ENCODE measurements at places on chromosomes 5 and 9.

- DNase-seq, result no peak
These were observed 5.0 kb downstream of the SERINC5 start for GRCh38 chr5:80250801-80251200.

DNA sequence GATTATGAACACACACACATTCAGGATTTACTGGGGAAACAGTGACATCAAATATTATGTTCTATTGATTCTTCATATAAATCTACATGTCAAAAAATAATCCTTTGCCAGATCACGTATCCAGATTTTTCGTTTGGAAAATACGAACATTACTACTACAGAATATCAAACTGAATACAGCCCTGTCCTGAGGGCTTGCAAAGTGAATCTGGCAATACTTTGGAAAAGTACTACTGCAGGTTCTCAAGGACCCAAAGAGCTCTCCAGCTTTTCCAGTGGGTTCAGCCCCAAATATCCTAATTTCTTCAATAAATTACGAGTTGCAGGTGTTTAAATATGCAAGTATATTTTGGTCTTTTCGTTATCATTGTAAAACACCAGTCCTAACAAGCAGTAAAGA lies 411 bp upstream of the NDUFS4 start:
- no peak for DNase-seq

DNA sequence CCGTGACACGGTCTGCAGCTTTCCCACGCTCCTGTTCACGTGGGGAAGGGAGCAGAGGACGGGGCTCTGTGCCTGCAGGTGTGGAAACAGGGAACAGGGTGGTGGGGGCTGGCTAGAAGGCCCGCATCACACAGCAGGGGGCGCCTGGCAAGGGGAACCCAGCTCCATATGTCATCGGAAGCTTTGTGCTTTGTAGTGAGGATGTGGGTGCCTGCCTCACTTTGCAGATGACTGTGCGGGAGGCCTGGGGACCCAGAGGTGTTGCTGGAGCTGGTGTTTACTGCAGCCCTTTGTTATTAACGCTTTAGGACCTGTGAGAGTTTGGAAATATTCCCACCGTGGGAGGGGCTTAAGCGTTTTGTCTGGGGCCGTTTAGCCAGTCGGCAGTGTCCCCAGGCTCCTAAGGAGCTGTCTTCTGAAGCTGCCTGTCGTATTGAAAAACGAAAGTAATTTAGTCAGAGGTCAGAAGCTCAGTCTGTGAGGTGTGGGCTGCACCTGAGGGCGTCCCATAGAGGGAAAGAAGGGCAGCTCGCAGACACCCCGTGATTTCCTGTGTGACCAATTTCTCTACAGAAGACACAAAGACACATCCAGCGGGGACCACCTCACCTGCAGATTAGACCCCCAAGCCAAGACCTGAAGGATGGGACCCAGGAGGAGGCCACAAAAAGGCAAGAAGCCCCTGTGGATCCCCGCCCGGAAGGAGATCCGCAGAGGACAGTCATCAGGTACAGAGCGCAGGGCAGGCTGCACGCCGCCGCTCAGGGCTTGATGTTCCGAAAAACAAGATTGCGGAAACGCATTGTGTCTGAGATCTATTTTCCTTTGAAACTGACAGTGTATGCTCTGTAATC lies 9.1 kb downstream of the MAN1B1 start:
- DNase-seq, result peak; percentile 50

GRCh38 chr9:123372766-123373446 lies 16.9 kb downstream of the CRB2 start:
- no peak for DNase-seq

GRCh38 chr9:35756275-35757225 lies 2.5 kb upstream of the MSMP start:
- peak; percentile 90 for DNase-seq

DNA sequence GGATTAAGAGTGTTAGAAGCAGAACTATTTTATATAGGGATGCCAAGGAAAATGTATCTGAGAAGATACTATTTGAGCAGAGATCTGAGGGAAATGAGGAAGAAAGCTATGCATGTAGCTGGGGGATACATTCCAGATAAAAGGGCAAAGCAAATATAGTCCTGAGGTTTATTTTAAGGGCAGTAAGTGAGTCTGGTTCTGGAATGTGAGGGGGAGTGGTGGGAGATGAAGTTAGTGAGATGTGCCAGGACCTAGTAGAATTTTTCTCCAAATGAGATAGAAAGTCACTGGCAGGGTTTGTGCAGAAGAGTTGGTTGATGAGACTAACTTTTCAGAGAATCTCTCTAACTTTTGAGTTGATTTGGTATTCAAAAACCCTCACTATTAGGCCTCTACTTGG lies 374.7 kb downstream of the ADGRV1 start:
- DNase-seq, result no peak

- no peak for DNase-seq
These were observed 302.5 kb downstream of the MLLT3 start for GRCh38 chr9:20319641-20320337.

DNA sequence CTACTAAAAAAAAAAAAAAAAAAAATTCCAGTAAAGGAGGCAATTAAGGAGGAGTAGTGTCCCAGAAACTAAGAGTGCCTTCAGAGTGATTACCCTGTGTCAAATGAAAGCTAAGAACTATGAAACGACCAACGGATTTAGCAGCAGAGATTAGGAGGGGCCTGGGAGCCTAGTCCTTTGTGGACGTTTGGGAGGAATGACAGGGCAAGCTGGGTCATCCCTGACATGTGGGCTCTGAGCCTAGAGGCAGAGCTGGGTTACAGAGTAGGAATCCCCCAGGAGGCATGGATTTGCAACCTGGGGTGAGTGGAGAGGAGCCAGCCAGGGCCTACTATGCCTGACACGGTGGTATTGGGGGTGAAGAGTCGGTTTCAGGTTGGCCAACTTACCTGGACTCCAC lies 4.3 kb upstream of the ARID3C start:
- DNase-seq, result no peak

- no peak for DNase-seq
These were observed 90.7 kb downstream of the MAMDC2 start for GRCh38 chr9:70134360-70134759.

DNA sequence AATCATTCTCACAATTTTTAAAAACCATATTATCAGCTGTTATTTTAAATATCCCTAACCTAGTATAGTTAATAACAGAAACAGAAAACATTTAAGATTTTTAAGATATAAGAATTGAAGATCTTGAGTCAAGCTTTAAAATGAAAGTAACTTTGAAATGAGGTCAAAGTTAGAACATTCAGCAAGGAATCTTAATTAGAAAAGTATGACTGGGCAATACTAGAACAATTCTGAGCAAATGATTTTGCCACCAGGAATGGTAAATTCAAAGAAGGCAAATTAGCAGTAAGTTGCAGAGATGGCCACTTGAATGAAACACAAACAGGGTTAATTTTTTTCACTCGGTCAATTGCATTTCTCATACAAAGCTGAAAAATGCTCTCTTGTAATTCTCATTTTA lies 117.9 kb downstream of the NXNL2 start:
- no peak for DNase-seq

DNA sequence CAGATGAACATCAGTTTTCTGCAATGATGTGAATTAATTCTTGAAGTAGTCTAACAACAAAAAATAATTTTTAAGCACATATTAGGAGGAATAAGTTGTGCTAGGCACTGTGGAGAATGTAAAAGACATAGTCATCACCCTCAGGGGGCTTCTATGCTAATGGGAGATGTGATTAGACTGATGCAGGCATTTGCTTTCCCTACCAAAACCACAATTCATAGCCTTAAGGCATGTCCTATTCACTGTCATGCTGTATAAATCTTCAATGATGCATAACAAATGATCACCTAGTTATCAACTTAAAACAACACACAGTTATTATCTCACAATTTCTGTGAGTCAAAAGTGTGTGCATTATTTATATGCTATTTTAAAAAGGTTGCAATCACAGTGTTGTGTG lies 422.6 kb downstream of the MAN2A1 start:
- no peak for DNase-seq

GRCh38 chr5:38463634-38464521 lies 92.6 kb downstream of the LIFR start:
- no peak for DNase-seq

GRCh38 chr5:111756581-111757354 lies at the start of gene NREP:
Gene NREP (minus strand): TSS chr5:111757194. CDS start chr5:111755772, 1,422 bp downstream.
- peak; percentile 36 for DNase-seq

GRCh38 chr5:80082281-80082680 lies 47.1 kb downstream of the THBS4 start:
- DNase-seq, result no peak

- peak; percentile 61 for DNase-seq
These were observed 129.9 kb downstream of the TLE4 start for GRCh38 chr9:79701651-79702050.

GRCh38 chr5:77391240-77391765 lies 100.8 kb downstream of the WDR41 start:
- DNase-seq, result no peak

DNA sequence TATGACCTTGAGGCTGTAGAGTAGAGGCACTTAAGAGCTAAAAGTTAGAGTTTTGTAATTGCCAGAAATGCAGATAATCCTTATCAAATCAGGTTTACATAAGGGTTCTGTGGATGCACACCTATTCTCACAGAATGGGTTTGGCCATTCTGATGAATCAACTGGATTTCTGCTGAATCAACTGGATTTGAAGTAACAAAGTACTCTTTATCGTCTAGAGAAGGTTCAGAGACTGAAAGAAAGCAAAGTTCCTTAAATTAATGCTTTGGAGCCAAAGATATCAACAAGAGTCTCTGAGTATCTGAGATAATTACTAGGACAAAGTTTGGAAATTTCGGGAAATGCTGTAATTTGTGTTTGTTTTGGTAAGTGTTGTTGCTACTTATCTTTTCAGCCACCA lies 669.6 kb upstream of the ZNF608 start:
- no peak for DNase-seq

- DNase-seq, result no peak
These were observed 139.6 kb downstream of the RASEF start for GRCh38 chr9:82923092-82923911.

DNA sequence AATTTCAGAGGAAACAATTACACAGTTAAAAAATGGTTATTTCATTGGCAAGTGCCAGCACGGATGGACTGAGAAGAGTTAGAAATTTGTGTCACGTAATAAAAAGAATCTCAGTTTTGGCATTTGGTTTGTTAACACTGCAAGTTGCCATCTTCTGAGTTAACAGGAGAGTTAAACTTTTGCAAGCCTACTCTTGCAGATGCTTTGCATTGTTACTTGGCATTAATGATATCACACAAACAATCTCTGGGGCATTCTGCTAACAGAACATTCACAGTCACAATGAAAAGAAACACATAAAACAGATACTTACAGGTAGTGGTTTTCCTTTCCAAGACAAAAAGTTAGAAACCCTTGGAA lies 647 bp downstream of the FREM1 start:
- peak; percentile 15 for DNase-seq

- no peak for DNase-seq
These were observed 25.8 kb upstream of the F2R start for GRCh38 chr5:76690037-76690679.

- DNase-seq, result peak; percentile 39
These were observed 46.7 kb upstream of the CER1 start for GRCh38 chr9:14769230-14769571.

DNA sequence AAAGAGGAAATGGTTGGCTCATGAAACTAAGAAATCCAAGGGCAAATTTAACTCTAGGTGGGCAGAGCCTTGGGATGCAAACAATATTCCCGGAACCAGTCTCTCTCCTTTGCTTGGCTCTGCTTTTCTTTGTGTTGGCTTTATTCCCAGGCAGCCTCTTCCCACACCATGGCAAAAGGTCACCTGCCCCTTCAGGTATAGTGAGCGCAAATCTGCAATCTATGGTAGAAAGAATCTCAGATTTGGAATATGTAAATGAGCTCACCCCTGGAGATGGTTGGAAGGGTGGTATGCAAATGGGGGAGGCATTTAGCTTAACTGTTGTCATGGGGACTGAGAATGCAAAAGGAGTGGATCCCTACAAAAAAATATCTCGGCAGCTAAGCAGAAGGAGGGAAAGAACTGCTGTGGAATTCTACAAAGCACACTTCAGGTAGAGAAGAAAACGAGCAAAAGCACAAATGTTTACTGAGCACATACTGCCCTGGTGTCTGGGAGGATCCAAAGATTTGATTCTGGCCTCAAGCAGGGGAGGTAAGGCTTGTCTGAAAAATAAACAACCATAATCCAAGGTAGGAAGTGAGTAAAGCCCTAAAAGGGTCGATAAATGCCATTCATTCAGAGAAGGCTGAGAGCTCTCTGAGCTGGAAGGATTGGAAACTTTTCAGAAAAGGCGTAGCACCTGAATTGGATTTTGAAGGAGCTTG lies 139.7 kb downstream of the TLE1 start:
- no peak for DNase-seq

DNA sequence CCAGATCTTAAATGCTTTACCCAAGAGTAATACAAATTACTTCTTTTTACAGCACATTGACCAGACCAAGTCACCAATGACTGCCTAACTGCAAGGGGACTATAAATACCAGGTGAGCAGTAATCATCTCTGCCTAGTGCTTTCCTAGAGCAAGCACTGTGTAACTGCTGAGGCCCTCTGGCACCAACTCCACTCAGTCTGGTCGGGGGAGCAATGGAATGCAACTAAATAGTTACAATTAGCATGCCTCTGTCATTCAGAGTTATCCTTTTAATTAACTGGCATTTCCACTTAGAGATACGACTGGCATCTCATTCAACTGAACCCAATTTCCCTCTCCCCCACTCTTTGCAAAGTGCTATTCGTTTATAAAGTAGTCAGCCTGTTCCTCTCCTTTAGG lies 1309.1 kb upstream of the DMAC1 start:
- no peak for DNase-seq

GRCh38 chr9:131020388-131020787 lies 11.4 kb downstream of the LAMC3 start:
- no peak for DNase-seq

DNA sequence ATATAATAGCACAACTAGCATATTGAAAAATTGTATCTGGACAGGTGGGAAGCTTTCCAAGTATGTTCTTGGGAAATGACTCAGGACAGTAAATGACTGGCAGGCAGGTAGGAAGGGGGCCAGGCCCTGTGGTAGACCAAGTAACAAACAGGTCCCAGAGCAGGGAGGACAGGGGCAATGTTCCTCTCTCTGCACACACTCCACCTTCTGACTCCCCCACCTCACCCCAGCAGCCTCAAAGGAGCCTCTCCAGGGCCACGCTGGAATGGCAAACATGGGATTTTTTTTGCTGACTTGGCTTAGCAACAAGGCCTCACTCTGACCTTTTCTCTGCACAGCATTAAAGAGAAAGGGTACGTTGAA lies 31.1 kb upstream of the IQGAP2 start:
- DNase-seq, result no peak

- no peak for DNase-seq
These were observed 6.9 kb downstream of the ADAM19 start for GRCh38 chr5:157568720-157569119.

DNA sequence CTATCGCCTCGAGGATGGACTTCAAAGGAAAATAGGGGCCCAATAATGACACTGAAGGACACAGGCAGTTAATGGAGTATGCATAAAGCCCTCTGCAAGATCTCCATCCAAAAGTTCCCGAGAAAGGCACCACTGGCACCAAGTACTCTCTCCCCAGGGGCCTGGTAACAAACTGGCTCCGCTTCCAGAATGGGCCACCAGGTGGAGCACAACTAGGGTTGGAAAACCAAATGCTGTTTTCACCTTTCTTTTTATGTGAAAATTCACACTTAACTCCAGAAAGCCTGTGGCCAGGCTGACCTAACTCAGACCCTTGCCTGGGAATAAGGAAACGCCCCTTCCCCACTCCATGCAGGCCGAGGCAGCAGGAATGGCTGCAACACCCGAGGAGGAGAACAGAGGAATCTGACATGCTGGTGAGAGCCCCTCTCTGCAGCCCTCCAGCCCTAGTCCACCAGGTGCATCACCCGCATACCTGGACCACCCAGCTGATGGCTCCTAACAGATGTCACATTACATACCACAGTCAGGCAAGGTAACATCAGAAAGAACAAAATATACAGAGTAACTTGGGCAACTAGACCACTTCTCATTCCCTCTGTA lies 42.8 kb downstream of the CAMSAP1 start:
- DNase-seq, result peak; percentile 82
